MV-4-11 (cell line): ENCODE measurements at places on chromosomes 5 and 9.
A peak's percentile ranks its signal among the peaks of the same experiment; 100 is the strongest.

DNA sequence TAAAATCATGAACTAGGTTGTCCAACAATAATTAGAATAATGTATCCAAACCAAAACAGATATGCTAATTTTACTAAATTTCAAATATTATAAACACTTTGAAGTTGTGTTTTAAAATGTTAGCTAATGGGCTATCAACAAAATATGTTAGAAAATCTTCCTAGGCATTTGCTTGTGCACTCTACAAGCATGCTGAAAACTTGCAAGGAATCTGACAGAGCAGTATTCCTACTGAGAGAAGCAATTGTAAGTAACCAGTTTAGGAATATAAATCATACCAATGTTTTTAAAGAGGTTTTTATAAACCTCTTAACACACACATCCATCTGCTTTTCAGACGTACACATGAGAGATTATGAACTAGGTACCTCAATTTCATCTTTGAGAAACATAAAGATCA is 228.4 kb upstream of the TBCA start:
- no peak for DNase-seq

GRCh38 chr5:56176871-56177533 is 56.1 kb downstream of the ANKRD55 start:
- no peak for DNase-seq

GRCh38 chr5:175129121-175129520 is 314.9 kb downstream of the DRD1 start:
- DNase-seq, result no peak

DNA sequence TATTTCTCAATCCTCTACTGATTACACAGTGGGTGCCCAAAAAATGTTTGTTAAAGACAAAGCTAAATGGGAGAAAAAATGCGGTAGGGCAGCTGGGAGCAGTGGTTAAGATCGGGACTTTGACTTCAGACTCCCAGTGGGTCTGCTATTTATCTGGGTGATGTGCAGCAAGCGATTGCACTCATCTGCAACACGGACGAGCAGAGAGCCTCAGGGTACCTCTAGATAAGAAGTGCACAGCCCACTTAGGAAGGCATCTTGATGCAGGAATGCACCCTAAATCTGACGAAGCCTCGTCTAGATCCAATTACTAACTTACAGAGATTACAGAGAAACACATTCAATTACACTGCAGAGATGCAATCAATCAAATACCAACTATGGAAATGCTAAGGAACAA is 4.0 kb downstream of the MAPK9 start:
- DNase-seq, result no peak

DNA sequence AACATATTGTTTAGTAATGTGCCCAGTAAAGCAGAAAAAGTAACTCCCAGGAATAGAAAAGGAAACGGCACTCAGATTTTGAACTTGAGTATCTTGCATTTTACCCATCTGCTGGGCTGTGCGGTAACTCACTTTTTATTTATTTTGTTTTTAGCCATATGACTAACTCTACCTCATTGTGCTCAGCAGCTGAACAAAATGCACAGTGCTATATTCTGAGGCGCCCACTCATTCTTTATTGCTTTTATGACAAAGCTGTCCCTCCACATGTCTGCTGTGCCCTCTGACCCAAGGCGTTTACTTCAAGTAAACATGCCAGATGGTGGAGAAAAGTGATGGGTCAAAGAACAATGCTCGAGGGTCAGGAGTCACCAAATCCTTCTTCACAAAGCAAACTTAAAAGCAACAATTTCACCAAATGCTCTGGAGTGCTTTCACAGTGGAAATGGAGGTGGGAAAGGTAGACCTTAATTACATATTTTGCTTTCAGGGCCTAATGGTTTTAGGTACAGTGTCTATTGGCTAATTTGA is 215.2 kb upstream of the ELAVL2 start:
- DNase-seq, result no peak

DNA sequence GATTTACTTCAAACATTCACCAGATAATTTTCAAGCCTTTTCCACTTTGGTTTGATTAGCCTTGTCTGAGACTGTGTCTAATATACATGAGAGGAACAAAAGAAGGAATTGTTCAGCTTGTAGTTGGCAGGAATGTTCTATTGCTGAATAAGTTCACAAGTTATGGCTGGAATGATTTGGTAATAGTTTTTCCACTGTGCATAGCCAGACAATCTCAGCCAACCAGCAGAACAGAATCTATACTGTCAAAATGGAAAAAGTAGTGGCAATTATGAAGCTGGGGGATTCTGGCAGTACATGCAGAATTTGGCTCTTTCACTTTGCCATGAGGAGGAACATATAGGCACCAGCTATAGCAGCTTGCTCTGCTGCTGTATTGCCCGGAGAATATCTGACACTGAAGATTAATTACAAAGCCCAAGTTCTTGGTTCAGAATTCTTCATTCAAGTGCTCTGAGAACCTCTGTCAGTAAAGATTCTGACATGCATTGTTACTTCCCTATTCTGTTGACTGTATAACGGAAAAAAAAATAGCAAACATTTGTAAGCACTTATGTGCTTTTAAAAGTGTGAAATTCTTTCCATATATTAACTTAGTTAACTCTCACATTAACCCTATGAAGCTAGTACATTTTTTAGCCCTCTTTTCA is 150.6 kb downstream of the PRR16 start:
- DNase-seq, result peak; percentile 31

- DNase-seq, result peak; percentile 7
These were observed 113.3 kb downstream of the PPP2R2B start for GRCh38 chr5:146765089-146765832.

DNA sequence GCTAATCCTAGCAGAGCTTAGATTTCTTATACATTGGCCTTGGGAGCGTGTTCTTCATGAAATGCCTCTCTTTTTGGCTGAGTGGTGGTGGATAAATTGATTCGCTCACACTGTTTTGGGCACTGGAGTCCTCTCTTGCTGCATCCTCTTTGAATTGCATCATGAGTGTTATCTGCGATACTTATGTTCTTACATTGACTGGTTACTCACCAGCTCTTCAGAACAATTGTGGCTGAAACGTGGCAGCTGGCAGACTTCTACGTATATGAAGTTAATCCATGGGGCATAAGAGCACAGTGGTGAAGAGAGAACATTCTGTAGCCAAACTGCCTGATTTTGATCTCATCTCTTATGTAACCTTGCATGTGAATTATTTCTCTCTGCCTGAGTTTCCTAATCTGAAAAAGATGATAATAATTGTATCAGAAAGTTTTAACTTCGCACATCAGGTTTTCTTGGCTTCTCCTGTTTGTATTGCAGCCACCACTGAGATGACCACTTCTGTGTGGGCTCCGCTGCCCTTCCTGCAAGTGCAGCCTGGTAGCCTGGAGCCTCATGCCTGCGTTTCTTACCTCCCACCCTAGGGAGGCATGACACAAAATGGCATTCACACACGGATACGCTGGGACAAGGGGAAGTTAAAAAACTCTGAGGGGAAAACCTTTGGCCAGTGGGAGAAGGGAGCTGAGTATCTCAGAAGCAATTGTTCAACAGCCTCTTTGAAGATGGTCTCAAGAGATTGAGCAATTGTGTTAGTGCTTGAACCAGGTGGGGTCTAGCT is 295.2 kb downstream of the ARHGAP26 start:
- DNase-seq, result peak; percentile 79

- DNase-seq, result no peak
These were observed 43.6 kb upstream of the CLINT1 start for GRCh38 chr5:157902449-157903116.

- DNase-seq, result peak; percentile 85
These were observed 300.0 kb upstream of the VLDLR start for GRCh38 chr9:2321523-2322148.

- no peak for DNase-seq
These were observed 8.4 kb downstream of the TRAF1 start for GRCh38 chr9:120917929-120918762.

DNA sequence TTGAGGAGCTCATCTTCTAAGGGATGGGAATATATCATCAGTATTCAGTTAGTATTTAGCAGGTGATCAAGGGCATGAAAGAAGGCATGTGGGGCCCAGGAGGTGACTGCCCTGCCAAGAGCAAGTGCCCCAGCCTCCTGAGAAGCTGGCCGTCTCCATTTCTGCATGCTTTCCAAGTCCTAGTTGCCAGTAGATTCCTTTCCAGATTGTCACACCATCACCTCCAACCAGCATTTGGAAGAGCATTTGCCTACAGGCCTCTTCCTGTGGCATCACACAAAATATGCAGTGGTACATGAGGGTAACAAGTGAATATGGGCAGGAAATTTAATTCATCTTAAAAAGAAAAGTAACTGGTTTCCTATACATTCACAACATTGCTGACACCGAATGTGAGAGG is 7.5 kb downstream of the TNFAIP8 start:
- DNase-seq, result no peak

DNA sequence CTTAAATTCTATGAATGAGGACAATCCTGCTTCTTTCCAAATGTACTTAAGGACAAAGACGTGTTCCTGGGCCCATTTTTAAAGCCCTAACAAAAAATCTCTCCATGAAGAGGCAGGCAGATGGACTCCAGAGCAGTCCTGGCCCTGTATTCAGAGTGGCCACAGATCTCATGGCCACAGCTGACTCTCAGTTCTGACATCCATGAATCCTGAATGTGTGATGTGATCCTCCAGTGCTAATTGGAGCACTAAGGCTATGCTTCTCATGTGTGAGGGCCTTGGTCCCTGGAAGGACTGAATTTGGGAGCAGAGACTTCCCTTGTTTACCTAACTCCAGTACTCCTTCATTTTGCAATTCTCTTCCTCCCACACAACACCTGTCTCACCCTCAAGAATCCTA is 373.0 kb downstream of the AGTPBP1 start:
- no peak for DNase-seq

GRCh38 chr9:79210541-79211243 is 361.1 kb upstream of the TLE4 start:
- DNase-seq, result no peak

- DNase-seq, result no peak
These were observed 491 bp upstream of the CTSL start for GRCh38 chr9:87725356-87725899.

- peak; percentile 99 for DNase-seq
These were observed 22.5 kb upstream of the JAKMIP2 start for GRCh38 chr5:147805030-147805454.

- no peak for DNase-seq
These were observed 129.5 kb downstream of the RNF180 start for GRCh38 chr5:64295101-64295500.

DNA sequence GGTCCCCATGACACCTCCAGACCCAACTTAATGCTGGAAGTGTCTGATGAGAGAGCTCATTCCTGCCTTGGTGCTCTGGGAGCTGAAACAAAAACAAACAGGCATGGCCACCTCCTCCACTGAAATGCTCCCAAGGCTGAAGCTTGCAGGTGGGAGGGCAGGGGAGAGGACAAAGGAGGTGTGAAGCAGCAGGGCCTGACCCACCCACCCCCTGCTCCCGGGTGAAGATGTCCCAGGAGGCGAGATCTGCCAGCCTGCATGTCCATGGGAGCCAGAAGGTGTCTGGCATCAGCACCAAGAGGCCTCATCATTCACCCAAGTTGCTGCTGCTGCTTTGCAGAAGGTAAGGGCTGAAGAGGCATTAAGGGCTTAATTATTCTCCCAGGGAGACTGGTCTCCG is 4.2 kb upstream of the CCIN start:
- no peak for DNase-seq

DNA sequence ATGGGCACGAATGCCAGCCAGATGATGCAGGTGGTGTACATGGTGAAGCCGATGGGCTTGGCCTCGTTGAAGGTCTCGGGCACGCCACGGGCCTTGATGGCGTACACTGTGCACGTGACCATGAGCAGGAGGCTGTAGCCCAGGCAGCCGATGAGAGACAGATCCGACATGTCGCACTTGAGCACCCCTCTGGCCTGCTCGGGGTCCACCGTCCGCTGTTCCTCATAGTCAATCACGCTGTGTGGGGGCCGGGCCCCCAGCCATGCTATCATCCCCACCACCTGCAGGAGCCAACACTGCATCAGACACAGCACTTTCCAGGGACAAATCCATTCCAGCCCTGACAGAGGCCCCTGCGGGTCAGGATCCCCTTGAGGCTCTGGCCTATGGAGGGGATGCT is 12.2 kb downstream of the GRM6 start:
- no peak for DNase-seq

GRCh38 chr5:42366051-42366450 is 57.2 kb upstream of the GHR start:
- no peak for DNase-seq

DNA sequence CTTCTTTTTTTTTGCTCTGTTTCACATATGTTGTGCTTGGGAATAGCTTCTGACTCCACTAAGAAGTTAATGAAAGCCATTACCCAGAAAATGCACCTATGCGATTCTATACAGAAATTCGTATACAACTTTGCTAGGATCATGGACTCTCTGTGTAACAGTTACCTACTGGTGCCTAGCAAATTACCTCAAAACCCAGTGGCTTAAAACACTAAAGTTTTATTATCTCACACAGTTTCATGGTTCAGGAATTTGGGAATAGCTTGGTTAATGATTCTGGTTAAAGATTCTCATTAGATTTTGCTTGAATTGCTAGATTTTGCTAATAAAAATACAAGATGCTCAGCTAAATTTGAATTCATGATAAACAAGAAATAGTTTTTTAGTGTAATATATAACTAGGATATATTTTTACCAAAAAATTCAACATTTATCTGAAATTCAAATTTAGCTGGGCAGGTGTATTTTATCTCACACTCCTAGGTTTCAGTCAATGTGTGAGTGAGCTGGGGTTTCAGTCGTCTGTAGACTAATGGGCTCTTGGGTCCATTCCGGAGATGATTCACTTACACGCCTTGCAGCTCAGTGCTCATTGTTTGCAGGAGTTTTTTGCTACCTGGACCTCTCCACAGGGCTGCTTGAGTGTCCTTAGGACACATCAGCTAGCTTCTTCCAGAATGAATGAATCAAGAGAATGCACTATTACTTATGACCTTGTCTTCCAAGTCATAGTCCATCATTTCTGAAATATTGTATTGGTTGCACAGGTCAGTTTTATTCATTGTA is 75.1 kb downstream of the MROH2B start:
- DNase-seq, result no peak

DNA sequence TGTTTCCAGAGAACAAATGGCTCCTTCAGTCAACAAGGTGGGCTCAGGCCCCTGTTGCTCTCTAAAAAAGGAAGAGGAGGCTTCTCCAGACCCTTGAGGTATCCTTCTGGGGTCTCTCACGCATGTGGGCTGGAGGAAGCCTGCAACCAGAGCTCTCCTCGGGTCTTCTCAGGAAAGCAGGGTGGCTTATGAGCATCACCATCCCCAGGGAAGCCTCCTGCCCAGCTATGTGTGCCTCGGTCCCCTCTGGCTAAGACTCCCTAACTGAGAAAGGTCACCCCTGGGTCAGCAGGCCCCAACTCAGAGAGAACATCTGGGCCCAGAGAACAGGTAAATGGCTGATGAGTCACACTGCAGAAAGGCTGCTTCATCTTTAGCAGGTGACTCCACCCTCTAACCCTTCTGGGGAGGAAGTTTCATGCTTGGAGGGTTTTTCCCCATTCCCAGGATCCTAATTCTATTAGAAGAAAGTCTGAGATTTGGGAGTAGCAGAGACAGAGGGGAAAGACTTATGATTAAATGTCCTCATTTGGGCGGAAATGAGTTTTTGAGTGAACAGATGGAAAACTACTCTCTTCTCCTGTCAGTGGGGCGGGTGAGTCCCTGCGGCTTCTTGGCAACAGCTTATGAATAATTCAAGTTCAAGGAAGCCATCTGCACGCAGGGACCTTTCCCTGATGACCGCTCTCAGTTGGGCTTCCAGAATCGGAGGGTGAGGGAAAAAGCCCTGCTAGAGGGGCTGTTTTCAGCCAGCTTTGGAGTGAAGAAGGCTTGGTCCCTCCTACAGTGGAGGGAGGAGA is 41.9 kb downstream of the TGFBI start:
- no peak for DNase-seq

- DNase-seq, result no peak
These were observed 455.7 kb upstream of the NUDT12 start for GRCh38 chr5:104018299-104018698.
